T-helper 22 cell (primary cell): ENCODE measurements at places on chromosomes 16 and 17.

DNA sequence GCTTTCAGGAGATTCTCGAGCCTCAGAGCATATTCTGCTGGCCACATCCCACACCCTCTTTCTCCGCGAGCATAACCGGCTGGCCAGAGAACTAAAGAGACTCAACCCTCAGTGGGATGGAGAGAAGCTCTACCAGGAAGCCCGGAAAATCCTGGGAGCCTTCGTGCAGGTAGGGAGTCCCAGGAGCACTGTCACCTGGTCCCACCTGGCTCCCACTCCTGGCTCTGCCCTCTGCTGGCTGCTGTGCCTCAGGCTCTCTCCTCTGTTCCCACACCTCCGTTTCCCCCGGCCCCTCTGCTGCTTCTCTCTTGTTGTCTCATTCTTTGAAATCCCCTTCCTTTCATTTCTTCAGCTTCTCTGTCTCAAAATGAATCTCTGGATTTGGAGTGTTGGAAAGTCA lies 16.4 kb downstream of the LPO start:
- DNase-seq = no peak

DNA sequence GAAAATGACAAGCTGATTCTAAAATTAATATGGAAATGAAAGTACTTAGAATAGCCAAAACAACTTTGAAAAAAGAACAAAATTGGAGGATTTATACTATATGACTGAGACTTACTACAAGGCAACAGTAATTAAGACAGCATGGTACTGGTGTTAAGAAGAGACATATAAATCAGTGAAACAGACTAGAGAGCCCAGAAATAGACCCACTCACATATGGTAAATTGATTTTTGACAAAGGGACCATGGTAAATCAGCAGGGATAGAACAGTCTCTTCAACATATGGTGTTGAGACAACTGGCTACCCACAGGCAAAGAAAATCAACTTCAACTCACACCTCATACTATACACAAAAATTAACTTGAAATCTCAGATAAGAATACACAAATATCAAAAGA lies 12.9 kb downstream of the CMC2 start:
- DNase-seq = no peak

DNA sequence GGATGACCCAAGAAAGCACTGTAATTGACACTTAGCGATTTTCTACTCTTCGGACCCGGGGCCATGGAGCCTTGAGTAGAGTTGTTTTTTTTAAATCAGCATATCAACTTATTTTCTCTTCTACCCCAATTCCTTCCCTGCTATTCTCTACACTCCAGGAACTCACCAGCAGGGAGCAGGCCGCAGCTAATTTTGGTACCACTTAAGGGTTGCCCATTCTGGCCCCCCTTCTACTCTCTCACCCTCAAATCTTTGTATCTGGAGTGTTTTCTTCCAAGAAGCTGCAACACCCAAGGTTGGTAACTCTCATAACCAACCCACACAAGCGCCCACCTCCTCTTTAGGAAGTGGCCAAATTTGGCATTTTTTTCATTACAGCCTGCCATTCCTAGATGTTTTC lies 5.5 kb upstream of the ERAL1 start:
- DNase-seq = no peak

GRCh38 chr16:78321620-78322360 lies 222.3 kb downstream of the WWOX start:
- DNase-seq = no peak

- no peak for DNase-seq
These were observed 2139.4 kb downstream of the TP53TG3F start for GRCh38 chr16:35598696-35599332.

DNA sequence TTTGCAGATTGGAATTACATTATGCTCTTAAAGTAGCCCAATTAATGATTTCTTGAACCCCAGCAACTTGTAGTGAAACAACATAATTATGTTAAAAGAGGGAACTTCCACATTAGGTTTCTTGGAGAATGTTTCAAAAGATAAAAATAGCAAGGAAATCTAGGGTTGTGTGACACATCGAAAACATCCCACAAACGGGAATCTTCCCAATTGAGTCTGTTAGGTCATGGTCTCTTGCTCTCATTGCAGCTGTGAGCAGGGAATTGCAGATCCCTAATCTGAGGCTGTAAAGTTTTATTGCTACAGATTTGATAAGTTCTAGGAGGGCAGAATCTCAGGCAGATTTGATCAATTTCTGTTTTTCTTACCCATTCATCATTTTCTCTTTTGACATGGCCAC lies 6.7 kb upstream of the LPO start:
- no peak for DNase-seq

DNA sequence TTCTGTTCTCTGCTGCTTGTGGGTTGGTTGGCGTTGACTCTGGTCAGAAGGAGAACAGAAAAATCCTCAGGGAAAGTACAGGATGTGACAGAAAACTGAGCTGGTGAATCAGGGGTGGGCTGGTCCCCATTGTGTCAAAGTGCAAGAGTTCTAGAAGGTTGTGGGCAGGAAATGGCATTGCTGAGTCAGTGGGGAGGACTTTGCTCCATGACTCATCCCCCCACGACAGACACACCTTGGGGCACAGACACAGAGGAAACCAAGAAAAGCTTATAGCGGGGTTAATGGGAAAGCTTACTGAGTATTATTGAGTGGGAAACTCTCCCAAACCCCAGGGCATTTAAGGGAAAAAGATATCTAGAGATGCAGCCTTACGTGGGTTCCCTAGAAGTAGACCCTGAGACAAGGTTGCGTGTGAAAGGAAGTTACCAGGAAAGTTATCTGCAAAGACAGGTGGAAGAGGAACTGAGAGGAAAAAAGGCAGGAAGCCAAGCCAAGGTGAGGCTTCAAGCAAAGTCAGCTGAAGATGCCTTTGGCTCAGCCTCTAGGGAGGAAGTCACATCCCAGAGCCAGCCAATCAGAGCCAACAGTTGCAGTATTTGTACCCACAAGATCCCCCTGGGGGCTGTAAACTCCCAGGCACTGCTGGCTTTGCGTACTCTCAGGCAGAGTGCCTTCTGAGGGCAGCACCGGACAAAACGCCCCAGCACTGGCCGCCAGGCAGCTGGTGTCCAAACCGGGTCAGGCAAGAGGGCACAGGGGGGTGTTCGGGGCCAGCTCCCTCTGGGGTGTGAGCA lies 86.4 kb downstream of the FOXL1 start:
- no peak for DNase-seq

- no peak for DNase-seq
These were observed 124.5 kb downstream of the PRKCB start for GRCh38 chr16:23960081-23960885.

DNA sequence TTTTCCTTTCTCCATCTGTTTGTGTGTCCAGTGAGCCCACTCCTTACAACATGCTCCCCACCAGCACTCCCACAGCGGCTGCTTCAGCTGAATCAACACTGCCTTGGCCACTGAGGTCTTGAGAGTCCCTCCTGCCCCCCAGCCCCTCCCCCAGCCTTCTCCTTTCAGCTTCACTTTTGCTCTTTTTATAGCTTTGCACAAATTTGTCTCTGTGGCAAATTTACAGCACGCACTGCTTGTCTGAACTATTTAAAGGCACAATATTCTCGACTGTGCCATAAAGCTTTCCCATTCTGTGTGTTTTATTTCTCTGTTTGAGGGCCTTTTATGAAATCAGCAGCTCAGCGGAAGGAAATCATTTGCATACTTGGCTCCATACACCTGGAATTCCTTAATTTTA lies 579.3 kb downstream of the TOX3 start:
- no peak for DNase-seq

DNA sequence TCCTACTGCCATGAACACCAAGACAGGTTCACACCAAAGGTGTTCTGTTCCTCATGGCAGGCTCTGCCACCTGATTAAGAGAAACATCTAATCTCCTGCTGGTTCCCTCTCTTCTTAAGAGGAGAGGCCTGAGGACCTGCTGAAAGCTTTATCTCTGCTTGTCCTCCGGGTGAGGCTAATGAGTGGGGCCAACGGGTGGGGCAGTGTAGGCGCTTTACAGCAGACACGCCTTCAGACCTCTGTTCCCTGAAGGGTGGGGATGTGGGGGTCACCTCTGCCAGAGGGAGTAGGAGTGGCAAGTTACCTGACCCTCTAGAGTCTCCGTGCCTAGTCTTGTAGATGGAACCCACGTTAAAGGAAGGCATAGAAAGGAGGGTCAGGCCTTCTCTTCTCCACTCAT lies 4.2 kb upstream of the MRM1 start:
- DNase-seq = no peak

DNA sequence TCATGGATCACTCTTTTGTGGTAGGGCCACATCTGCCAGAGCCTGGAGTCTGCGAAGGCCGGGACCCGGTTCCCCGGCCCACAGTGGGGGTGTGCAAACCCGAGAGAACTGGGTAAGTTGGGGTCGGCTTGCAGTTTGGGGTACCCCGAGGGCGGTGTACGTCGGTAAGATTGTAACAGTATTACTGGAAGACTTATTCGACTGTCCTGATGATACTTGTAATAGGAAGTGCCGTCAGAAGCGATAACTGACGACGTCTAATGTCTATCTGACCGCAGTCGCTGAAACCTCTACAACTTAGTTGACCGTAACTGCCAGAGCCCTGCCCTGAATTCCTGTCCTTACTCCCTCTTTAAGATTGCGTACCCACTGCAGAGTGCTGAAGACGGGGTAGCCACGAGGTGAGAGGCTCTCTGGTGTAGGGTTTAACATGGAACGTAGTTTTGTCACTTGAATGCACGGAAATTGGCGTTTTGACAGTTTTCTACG lies 24.0 kb downstream of the TRPV2 start:
- no peak for DNase-seq

- no peak for DNase-seq
These were observed 17.7 kb downstream of the KDM8 start for GRCh38 chr16:27220991-27221390.

DNA sequence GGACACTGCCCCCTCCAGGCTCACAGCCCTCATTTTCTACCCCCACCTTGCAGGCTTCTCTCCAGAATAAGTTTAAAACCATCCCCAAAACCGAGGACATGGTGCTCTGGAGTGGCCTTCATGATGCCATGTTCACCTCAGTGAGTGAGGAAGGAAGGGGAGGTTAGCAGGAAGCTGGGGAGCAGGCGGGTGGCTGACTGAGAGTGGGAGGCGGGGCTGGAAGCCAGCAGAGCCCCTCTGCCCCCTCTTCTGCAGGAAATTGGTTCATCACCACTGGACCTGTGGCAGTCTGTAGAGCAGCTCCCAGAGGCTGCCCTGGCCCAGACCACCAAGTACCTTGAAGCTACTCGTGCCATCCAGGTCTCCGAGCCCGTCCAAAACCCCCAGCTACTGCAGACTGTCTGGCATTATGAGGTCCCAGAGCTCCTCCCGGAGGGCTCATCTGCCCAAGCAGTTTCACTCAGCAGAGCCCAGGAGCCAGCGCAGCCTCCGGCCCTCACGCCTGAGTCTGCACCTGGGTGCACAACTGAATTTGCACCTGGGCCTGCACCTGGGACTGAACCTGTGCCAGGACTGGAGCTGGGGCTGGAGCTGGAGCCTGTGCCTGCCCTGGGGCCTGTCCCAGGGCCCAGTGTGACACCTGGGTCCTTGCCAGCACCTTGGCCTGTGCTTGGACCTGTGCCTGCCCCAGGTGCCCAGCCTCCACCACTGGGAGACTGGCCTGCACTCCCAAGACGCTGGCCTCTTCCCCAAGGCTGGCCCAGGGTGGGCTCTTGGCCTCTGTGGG lies 19.0 kb downstream of the C16orf96 start:
- no peak for DNase-seq

- peak; percentile 28 for DNase-seq
These were observed 1.5 kb downstream of the AMZ2 start for GRCh38 chr17:68249354-68249765.

GRCh38 chr16:49833796-49834530 lies 21.9 kb downstream of the ZNF423 start:
- DNase-seq = no peak

DNA sequence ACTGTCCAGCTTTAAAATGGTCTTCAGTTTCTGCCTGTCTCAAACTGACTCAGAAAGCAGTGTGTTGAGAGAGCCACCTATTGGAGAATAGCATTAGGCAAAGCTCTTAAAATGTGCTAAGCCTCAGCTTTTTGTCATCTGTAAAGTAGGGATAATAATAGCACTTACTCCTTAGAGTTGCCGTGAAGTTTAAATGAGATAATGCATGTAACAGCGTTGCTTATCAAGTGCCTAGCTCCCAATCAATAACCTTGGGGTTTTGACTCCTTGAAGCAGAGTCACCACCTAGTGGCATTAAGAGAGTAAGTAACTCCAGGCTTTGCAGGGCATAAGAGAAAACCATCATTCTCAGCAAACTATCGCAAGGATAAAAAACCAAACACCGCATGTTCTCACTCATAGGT lies 163.3 kb downstream of the HS3ST2 start:
- no peak for DNase-seq

- no peak for DNase-seq
These were observed 933 bp upstream of the SNN start for GRCh38 chr16:11667221-11667823.
